Fibroblast of lung (primary cell): ENCODE measurements at places on chromosomes 7 and 10. TPM values are rescaled to one million over a fixed set of nuclear protein-coding genes. Genes with fewer than 3 reads are reported as not detected.

GRCh38 chr7:81594767-81595166, 175.1 kb downstream of the HGF start:
- peak; percentile 77 for DNase-seq
- no peaks in the 10 kb centered on the region for H3K36me3 ChIP-seq
- H3K27me3 ChIP-seq: no peaks in the 10 kb centered on the region
- no peak overlapping the region for H3K4me3 ChIP-seq
- no peak overlapping the region for H3K27ac ChIP-seq

DNA sequence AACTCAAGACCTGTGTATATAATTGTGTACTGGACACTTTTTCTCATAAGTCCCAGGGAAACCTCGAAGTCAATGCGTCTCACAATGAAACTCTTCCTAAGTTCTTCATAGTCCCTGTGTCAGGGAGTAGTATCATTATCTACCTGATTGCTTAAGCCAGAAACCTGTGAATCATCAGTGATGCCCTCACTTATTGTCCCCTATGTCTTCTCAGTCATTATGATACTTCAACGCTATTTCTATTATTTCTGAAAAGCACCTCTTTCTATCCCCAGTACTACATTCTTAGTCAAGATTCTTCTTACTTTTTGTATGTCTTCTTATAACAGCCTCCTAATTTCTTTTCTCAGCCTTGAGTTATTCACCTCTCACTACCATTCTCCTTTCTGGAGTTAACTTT, 94.3 kb downstream of the OTUD1 start:
- H3K27me3 ChIP-seq: no peaks in the 10 kb centered on the region
- no peak overlapping the region for H3K4me3 ChIP-seq
- H3K27ac ChIP-seq: no peak overlapping the region
- no peaks in the 10 kb centered on the region for H3K4me1 ChIP-seq
- H3K36me3 ChIP-seq: no peaks in the 10 kb centered on the region

GDF2 gene
- not detected in 2 replicates for total RNA-seq

DNA sequence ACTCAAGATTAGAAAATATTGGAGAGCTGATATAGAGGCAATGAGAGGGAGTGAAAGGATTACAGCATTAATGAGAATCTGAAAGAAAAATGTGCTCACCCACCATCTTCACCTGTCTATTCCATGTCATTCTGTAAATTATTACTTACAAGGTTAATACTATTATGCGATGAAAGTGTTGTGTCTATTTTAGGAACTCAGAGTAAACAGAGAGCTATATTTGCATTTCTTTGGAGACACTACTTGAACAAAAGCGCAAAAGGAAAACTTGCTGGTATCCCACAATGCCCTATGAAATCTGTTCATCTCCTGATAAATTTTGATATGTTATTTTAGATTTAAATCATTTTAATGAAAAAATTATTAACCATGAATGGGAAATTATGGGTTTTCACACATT, 196.1 kb downstream of the ZEB1 start:
- DNase-seq: no peak
- H3K27ac ChIP-seq: no peak overlapping the region
- H3K27me3 ChIP-seq: no peaks in the 10 kb centered on the region
- H3K36me3 ChIP-seq: peaks cover 9% of the 10 kb centered on the region
- no peak overlapping the region for H3K4me3 ChIP-seq

DNA sequence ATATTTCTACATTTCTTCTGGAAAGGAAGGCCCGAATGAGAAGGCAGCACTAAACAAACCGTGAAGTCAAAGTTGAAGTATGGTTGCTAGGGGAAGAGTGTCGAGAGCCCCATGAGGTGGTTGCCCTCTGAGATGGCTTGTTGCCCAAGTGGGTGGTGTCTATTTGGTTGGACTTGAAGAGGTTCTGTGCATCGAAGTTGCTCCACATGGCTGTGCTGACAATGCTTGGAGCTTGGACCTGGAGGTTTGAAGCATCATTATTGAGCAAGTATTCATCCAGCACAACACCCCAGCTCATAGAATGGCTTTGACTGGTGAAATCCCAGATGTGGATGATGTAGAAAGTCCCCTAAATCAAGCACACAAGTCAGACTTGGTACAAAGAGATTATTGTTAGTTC, 165.2 kb upstream of the CDCA7L start:
- no peak for DNase-seq
- H3K4me1 ChIP-seq: no peaks in the 10 kb centered on the region
- H3K27me3 ChIP-seq: no peaks in the 10 kb centered on the region
- H3K27ac ChIP-seq: no peak overlapping the region

PLXDC2 gene
- 5.1 and 12.3 TPM in 2 replicates for total RNA-seq

LIPN gene
- not detected in 2 replicates for total RNA-seq

CPEB3 gene
- 0.51 and 0.66 TPM in 2 replicates for total RNA-seq

DNA sequence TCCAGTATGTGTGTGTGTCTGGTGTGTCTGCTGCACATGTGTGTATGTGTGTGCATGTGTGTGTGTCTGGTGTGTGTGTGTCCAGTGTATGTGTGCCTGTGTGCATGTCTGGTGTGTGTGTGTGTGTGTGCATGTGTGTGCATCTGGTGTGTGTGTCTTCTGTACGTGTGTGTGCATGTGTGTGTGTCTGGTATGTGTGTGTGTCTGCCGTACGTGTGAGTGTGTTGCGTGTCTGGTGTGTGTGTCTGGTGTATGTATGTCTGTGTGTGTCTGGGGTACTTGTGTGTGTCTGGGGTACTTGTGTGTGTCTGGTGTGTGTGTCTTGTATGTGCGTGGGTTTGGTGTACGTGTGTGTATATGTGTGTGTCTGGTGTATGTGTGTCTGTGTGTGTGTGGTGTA, 289.1 kb upstream of the SHH start:
- DNase-seq: no peak
- H3K36me3 ChIP-seq: no peaks in the 10 kb centered on the region
- H3K27ac ChIP-seq: no peak overlapping the region
- no peak overlapping the region for H3K4me3 ChIP-seq

- no peaks in the 10 kb centered on the region for H3K27me3 ChIP-seq
- H3K27ac ChIP-seq: no peak overlapping the region
- no peaks in the 10 kb centered on the region for H3K36me3 ChIP-seq
- no peaks in the 10 kb centered on the region for H3K4me1 ChIP-seq
- no peak overlapping the region for H3K4me3 ChIP-seq
These were observed 669.8 kb upstream of the ANKRD30A start for GRCh38 chr10:36455526-36456133.

DNA sequence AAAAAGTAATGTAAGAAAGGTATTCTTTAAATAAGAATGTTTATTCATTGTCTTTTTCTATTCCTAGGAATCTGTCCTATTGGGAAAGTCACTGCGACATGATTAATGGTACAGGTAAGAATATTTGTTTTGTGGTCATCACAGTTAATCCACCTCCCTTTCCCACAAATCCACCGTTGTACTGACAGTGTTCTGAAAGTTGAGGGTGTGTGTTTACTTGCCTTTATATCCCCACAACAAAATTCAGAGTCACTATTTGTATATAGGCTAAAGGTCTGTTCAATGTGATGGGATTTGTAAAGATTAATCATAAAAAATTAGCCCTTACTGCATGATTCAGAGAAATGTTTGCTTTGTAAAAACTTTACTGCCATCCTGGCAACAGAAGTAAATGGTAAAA, 27.9 kb downstream of the CD36 start:
- no peak overlapping the region for H3K4me3 ChIP-seq
- no peak for DNase-seq
- H3K27ac ChIP-seq: no peak overlapping the region

UPK3B gene
- total RNA-seq: under 0.01 and 0.50 TPM in 2 replicates

DNA sequence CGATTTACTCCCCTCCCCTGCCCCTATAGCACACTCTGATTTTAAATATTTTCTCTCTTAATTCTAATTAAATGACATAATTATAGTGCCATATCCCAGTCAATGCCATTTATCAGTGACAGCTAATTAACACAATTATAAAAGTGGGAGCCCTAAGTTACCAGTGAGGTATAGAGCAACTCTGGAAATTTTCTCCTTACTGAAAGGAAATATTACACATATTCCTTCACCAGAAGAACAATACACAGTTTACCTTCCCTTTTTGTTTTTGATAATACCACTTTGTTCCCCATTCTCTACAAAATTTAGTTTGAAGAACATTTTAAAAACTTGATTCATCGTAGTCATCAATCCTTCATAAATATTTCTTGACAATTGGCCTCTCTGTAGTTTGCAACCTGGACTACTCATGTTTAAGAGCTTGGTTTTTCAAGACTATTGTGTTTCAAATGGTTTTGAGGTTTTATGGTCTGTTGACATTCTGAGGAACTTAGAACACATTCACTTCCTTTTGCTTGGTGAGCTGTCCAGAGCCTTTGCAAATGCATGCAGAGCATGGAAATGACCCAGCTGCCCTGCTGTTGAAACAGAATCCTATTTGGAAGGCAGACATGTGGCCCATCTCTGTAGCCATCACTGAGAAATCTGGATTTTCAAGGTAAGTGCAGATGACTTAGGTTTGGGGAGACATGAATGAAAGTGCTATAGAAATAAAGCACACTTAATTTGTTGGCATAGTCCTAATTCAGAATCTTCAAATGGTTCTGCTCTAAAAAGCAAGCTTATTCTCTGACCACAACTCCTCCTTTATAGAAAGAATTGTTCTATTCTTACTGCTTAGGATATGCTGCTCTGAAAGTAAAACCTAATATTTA, at the start of gene GPR141:
Gene GPR141 (plus strand): TSS at position 521 of the 875 bp plus-strand sequence. CDS start 56,628 bp downstream, outside the sequence.
- H3K4me3 ChIP-seq: no peak within 1 kb of the TSS
- H3K27ac ChIP-seq: no peak within 1 kb of the TSS
- no peaks in the 10 kb centered on the region for H3K27me3 ChIP-seq

GRCh38 chr7:124032369-124033094, at the start of gene TMEM229A:
Gene TMEM229A (minus strand): TSS chr7:124033067. CDS start chr7:124033003, 64 bp downstream.
- H3K27ac ChIP-seq: no peak within 1 kb of the TSS
- peak; percentile 48 for DNase-seq
- H3K36me3 ChIP-seq: no peaks in the 10 kb centered on the region
- no peaks in the 10 kb centered on the region for H3K4me1 ChIP-seq

PNPLA8 gene
- total RNA-seq: 35.7 and 36.7 TPM in 2 replicates

DNA sequence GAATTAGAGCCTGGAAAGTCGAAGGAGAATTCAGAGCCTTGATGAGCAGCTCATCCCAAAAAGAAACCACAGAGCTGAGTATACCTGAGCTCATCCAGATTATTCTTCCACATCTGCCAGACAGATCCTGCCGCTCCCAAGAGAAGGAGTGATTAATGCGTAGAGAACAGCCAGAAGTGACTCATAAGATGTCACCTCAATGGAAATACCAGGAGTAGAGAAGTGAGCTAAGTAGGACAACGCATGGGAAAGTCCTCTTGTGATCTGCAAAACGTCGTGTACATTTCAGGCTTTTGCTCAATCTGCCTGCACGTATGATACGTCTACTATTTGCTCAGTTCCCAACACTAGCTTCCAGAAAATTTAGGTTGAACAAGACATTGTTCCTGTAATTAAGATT, 230.5 kb upstream of the AUTS2 start:
- no peak overlapping the region for H3K27ac ChIP-seq
- DNase-seq: peak; percentile 88
- no peaks in the 10 kb centered on the region for H3K4me1 ChIP-seq
- no peaks in the 10 kb centered on the region for H3K27me3 ChIP-seq

TSPAN33 gene
- total RNA-seq: 0.17 and 0.77 TPM in 2 replicates

- no peak overlapping the region for H3K4me3 ChIP-seq
- no peaks in the 10 kb centered on the region for H3K36me3 ChIP-seq
- H3K27ac ChIP-seq: no peak overlapping the region
- H3K4me1 ChIP-seq: no peaks in the 10 kb centered on the region
- DNase-seq: no peak
These were observed 469.2 kb downstream of the ADRA2A start for GRCh38 chr10:111545861-111546605.

PRPS1L1 gene
- total RNA-seq: not detected in 2 replicates

FOXP2 gene
- 4.9 and 8.4 TPM in 2 replicates for total RNA-seq

- no peak overlapping the region for H3K4me3 ChIP-seq
- H3K4me1 ChIP-seq: peaks cover 17% of the 10 kb centered on the region
- peak overlapping the region; percentile 46 for H3K27ac ChIP-seq
- H3K27me3 ChIP-seq: no peaks in the 10 kb centered on the region
- no peaks in the 10 kb centered on the region for H3K36me3 ChIP-seq
- DNase-seq: peak; percentile 77
These were observed 174.4 kb upstream of the LYZL2 start for GRCh38 chr10:30803892-30804322.

- no peaks in the 10 kb centered on the region for H3K36me3 ChIP-seq
- no peaks in the 10 kb centered on the region for H3K27me3 ChIP-seq
- H3K4me3 ChIP-seq: peak overlapping the region; percentile 72
- DNase-seq: peak; percentile 70
- peak overlapping the region; percentile 93 for H3K27ac ChIP-seq
These were observed 1.5 kb upstream of the SKIDA1 start for GRCh38 chr10:21526860-21527597.

IFIT2 gene
- total RNA-seq: 11.6 and 21.6 TPM in 2 replicates

SERPINE1 gene
- total RNA-seq: 41.3 and 167 TPM in 2 replicates

PITX3 gene
- total RNA-seq: not detected in 2 replicates

GRCh38 chr7:126728967-126729366, 523.8 kb downstream of the GRM8 start:
- H3K36me3 ChIP-seq: no peaks in the 10 kb centered on the region
- no peak for DNase-seq
- H3K4me3 ChIP-seq: no peak overlapping the region

DNA sequence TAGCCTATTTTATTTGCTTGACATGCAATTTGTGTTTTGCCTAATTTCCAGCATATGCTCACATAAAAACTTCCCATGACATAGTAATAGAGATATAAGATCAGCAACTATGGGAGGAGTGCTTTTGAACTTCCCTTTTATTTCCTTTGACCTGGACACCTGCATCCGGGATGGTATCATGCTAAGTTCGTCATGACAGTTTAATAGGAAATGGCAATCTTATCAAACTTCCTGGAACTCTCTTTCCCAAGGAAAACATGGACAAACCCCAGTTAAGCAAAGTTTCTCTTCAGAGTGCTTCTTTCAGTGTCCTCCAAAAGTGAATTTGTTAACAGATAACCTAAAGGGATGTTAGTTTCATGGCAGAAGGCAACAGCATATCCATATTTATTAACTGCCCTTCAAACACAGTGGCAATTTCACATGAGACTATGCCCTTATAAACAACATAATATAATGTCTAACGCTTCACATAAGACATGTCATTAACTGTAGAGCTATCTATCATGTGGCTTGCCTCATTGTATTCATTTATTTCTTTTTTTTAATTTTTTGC, 474.7 kb upstream of the SEMA3A start:
- no peaks in the 10 kb centered on the region for H3K27me3 ChIP-seq
- no peaks in the 10 kb centered on the region for H3K36me3 ChIP-seq
- no peak overlapping the region for H3K4me3 ChIP-seq

TMEM270 gene
- total RNA-seq: not detected in 2 replicates

GRCh38 chr10:112677689-112678088, 230.7 kb downstream of the VTI1A start:
- no peaks in the 10 kb centered on the region for H3K36me3 ChIP-seq

GRCh38 chr7:108598153-108598552, 28.5 kb downstream of the DNAJB9 start:
- no peak for DNase-seq
- H3K36me3 ChIP-seq: no peaks in the 10 kb centered on the region
- H3K4me3 ChIP-seq: no peak overlapping the region

GRCh38 chr10:125004571-125005311, 62.8 kb downstream of the ZRANB1 start:
- no peak overlapping the region for H3K4me3 ChIP-seq
- peaks cover 39% of the 10 kb centered on the region for H3K4me1 ChIP-seq
- no peak for DNase-seq
- H3K27ac ChIP-seq: no peak overlapping the region
- peaks cover 15% of the 10 kb centered on the region for H3K36me3 ChIP-seq
